Activated CD8-positive, alpha-beta T cell treated with anti-CD3 and anti-CD28 coated beads, Interleukin-2, amount 10 ng/mL, durations not matched to agents 7 days and 5 days (primary cell): ENCODE measurements at places on chromosomes 11 and 22. TPM values are rescaled to one million over a fixed set of nuclear protein-coding genes. Genes with fewer than 3 reads are reported as not detected.
A peak's percentile ranks its signal among the peaks of the same experiment; 100 is the strongest.

CHRM1 gene
- not detected for total RNA-seq

ATP5MG gene
- total RNA-seq: 298 TPM

GRCh38 chr22:27880778-27881394 is 38.2 kb downstream of the PITPNB start:
- H3K4me1 ChIP-seq: peaks cover 29% of the 10 kb centered on the region
- peak overlapping the region; percentile 30 for H3K27ac ChIP-seq
- no peaks in the 10 kb centered on the region for H3K27me3 ChIP-seq

- no peak overlapping the region for H3K27ac ChIP-seq
- no peak overlapping the region for H3K4me3 ChIP-seq
- no peak for DNase-seq
- no peaks in the 10 kb centered on the region for H3K4me1 ChIP-seq
- H3K27me3 ChIP-seq: no peaks in the 10 kb centered on the region
- H3K36me3 ChIP-seq: no peaks in the 10 kb centered on the region
Measured at GRCh38 chr11:98600103-98600502, 420.6 kb upstream of the CNTN5 start.

DNA sequence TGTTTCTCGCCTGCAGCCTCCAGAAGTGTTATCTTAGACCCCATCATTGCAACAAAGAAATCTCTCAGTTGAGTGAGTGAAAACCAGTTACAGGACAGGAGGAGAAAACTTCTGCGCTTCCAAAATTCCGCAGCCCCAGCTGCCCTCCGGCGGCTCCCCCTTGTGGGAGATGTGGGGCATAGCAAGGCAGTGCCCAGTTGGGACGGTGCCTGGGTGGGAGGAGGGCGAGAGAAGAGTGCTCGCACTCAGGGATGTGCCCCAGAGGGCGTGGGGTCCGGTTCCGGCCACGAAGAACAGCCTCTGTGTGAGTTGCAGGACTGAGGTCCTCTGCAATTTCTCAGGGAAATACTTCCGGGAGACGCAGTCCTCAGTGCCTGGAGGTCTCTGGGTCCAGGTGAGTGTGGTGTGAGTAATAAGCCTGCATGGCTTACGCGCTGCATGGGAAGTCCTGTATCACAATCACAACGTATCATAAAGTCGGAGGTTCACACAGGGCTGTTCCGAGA is 87.0 kb upstream of the BLID start:
- H3K4me3 ChIP-seq: no peak overlapping the region
- no peak overlapping the region for H3K27ac ChIP-seq
- peak; percentile 52 for DNase-seq
- H3K4me1 ChIP-seq: no peaks in the 10 kb centered on the region
- no peaks in the 10 kb centered on the region for H3K36me3 ChIP-seq

DNA sequence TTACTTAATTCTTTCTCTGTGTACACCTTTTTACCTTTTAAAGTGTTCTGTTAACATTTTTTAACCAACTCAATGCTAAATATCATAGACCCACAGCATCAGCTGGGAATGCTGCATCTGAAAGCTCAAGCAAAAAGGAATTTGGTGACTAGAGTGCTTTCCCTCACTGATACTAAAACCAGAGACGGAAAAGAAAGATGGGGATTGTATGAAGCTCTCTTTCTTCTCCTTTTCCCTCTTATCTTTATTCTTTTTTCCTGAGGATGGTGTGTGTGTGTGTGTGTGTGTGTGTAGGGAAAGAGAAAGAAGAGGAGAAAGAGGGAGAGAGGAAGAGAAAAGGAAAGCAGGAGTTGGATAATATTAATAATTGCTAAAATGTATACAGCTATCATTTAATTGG is 4.1 kb upstream of the SIK2 start:
- no peak overlapping the region for H3K27ac ChIP-seq
- H3K27me3 ChIP-seq: peaks cover 15% of the 10 kb centered on the region
- no peaks in the 10 kb centered on the region for H3K36me3 ChIP-seq
- peaks cover 10% of the 10 kb centered on the region for H3K4me1 ChIP-seq
- DNase-seq: no peak

- H3K27ac ChIP-seq: no peak overlapping the region
- no peaks in the 10 kb centered on the region for H3K36me3 ChIP-seq
- DNase-seq: no peak
- no peak overlapping the region for H3K4me3 ChIP-seq
- no peaks in the 10 kb centered on the region for H3K4me1 ChIP-seq
- peaks cover 12% of the 10 kb centered on the region for H3K27me3 ChIP-seq
Measured at GRCh38 chr11:64582885-64583284, 8.1 kb upstream of the SLC22A12 start.

- H3K36me3 ChIP-seq: peaks cover 2% of the 10 kb centered on the region
- H3K4me1 ChIP-seq: no peaks in the 10 kb centered on the region
- H3K4me3 ChIP-seq: no peak overlapping the region
- no peak for DNase-seq
- H3K27me3 ChIP-seq: no peaks in the 10 kb centered on the region
- no peak overlapping the region for H3K27ac ChIP-seq
Measured at GRCh38 chr22:45212306-45212709, 28.4 kb downstream of the KIAA0930 start.

DNA sequence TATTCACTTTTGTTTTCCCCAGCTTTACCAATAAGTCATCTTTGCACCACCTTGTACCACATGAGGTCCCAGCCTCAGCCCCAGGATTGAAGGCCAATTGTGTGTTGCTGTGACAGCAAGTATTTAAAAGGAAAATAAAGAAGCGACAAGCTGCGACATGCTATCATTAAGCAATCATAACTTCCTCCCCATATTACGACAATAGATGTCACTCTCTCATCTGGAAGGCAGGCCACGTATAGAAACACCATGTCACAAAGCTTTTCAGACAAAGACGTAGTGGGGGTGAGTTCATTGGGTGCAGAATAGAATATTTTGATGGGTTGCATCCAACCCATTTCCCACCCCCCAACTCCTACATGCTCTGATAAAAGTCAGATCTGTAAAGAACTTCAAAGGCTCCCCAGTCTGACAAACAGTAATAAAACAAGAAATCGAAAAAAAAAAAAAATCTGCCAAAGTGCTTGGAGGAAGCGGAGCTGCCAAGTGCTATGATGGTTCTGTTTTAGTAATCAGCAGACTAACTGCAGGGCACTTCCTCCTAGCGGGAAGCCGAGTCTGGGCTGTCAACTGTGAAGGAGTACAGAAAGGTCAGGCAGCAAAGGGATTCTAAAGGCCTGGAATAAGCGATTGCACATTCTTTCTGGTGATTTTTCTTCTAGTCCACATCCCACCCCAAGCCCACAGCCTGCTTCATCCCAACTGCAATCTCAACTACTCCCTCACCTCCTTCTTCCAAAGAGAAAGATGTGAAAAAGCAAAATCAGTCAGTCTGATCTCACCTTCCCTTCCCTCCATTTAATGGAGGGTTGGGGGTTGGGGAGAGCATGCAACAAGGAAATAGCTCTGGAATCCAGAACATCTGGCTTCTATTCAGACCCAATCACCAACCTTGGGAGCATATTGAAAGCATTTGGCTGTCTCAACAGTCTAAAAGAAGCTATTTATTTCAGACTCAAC is 131.4 kb upstream of the UBASH3B start:
- no peaks in the 10 kb centered on the region for H3K36me3 ChIP-seq
- peaks cover 27% of the 10 kb centered on the region for H3K27me3 ChIP-seq
- H3K4me3 ChIP-seq: no peak overlapping the region
- H3K27ac ChIP-seq: no peak overlapping the region
- no peak for DNase-seq

DNA sequence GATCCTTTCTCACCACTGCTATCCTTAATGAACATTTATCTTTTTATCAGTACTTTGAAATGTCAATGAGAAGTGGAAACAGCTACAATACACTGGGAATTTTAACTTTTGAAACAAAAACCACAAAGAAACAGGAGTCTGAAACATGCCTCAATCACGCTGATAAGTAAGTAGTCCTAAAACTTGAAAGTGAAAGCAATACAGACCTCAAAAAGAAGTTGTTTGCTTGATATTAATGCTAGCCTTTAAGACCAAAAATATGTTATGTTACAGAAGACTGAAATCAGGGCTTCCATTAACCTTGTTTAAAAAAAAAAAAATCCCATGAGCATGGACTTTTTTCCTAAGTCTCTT is 21.3 kb downstream of the PHF21A start:
- H3K27me3 ChIP-seq: no peaks in the 10 kb centered on the region
- H3K4me1 ChIP-seq: peaks cover 21% of the 10 kb centered on the region
- H3K36me3 ChIP-seq: no peaks in the 10 kb centered on the region
- peak overlapping the region; percentile 71 for H3K4me3 ChIP-seq

- no peaks in the 10 kb centered on the region for H3K4me1 ChIP-seq
- no peak overlapping the region for H3K27ac ChIP-seq
- H3K4me3 ChIP-seq: no peak overlapping the region
- peaks cover 3% of the 10 kb centered on the region for H3K27me3 ChIP-seq
- no peak for DNase-seq
Measured at GRCh38 chr11:11397036-11397415, 44.0 kb upstream of the CSNK2A3 start.

- no peak overlapping the region for H3K27ac ChIP-seq
- DNase-seq: no peak
- peaks cover 16% of the 10 kb centered on the region for H3K27me3 ChIP-seq
- no peaks in the 10 kb centered on the region for H3K36me3 ChIP-seq
- H3K4me3 ChIP-seq: no peak overlapping the region
Measured at GRCh38 chr11:111462329-111462728, 49.9 kb downstream of the BTG4 start.

- no peak for DNase-seq
- H3K36me3 ChIP-seq: no peaks in the 10 kb centered on the region
- H3K4me3 ChIP-seq: no peak overlapping the region
- H3K4me1 ChIP-seq: no peaks in the 10 kb centered on the region
- H3K27me3 ChIP-seq: no peaks in the 10 kb centered on the region
Measured at GRCh38 chr11:32255841-32256240, 165.0 kb downstream of the RCN1 start.

DNA sequence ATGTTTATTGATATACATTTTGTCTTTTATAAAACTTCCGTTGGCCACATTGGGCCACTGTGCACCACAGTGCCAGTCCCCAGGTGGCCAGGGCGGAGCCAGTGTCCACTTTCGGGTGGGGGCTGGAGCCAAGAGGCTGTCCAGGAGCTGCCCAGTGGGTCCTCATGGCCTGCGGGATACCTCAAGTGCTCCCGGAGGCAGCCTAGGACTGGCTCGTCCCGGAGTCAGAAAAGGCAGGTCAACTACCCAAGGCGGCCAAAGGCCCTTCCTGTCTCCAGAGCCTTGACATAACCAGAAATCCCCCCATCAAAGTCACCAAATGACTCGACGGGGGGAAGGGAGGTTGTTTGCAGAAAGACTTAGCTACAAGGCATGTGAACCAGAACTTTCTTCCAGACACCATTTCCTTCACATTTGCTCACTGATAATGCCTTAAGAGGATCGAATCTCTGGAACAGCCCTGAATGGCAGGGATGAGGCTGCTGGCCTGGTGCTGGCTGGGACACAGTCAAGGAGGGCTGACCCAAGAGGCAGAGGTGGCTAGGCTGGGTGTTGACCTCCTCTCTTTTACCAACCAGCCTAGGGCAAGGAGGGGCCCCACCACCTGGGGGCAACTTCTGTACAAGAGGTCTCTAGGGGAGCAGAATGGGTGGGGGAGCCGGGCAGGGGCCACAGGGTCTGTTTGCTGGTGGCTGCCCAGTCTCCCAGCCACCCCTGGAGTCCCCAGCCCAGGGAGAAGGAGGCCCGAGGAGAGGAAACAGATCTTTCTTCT is 8.4 kb downstream of the MRGPRF start:
- H3K4me3 ChIP-seq: no peak overlapping the region
- no peak overlapping the region for H3K27ac ChIP-seq
- no peak for DNase-seq
- no peaks in the 10 kb centered on the region for H3K27me3 ChIP-seq
- no peaks in the 10 kb centered on the region for H3K4me1 ChIP-seq

DNA sequence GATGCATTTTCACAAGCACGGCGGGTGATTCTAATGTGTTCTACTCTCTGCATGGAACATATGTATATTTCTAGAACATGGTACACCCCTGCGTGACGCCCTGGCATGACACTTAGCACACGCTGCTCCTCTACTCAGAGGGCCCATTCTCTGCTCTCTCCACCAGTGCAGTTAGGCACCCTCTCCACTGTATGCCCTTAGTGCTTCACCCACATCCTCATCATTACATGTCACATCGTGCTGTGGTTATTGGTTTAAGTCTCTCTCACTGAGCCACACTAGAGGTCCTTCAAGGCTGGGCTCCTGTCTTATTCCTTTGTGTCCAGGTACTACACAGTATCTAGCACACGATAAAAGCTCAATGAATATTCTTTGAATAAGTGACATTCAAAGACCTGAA is 16.7 kb downstream of the TMPRSS13 start:
- H3K4me1 ChIP-seq: peaks cover 26% of the 10 kb centered on the region
- H3K4me3 ChIP-seq: no peak overlapping the region
- no peaks in the 10 kb centered on the region for H3K36me3 ChIP-seq
- DNase-seq: peak; percentile 37
- no peaks in the 10 kb centered on the region for H3K27me3 ChIP-seq

DNA sequence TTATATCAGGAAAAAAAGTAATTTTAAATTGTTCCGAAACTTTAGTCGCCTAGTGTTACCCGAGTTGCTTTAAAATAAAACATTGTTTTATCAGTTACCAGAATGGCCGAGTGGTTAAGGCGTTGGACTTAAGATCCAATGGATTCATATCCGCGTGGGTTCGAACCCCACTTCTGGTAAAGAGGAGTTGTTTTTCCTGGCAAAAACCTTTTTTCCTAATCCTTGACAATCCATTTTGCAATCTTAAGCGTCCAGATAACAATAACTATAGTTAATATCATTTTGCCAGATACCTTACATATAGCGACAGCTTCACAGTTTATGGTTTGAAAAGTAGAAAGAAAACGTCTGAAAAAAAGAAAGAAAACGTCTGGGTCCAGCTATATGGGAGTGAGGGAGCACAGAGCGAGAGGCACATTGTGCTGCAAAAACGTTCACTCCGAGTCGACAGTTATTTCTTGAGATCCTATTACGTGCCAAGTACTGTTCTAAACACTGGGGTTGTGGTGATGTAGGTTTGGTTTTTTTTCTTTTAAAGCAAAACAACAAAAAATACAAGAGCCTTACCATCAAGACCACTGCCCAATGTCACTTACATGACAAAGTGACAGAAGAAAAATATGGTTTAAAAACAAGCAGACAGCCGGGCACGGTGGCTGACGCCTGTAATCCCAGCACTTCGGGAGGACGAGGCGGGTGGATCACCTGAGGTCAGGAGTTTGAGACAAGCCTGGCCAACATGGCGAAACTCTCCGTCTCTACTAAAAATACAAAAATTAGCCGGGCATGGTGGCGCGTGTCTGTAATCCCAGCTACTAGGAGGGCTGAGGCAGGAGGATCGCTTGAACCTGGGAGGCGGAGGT is 40.6 kb downstream of the OR4D9 start:
- DNase-seq: no peak
- H3K4me3 ChIP-seq: peak overlapping the region; percentile 80
- H3K27ac ChIP-seq: peak overlapping the region; percentile 16
- H3K27me3 ChIP-seq: peaks cover 13% of the 10 kb centered on the region

GRCh38 chr11:61781585-61781984 is 10.8 kb downstream of the TMEM258 start:
- no peak overlapping the region for H3K4me3 ChIP-seq
- peaks cover 9% of the 10 kb centered on the region for H3K36me3 ChIP-seq
- H3K4me1 ChIP-seq: peaks cover 11% of the 10 kb centered on the region
- no peak overlapping the region for H3K27ac ChIP-seq
